ENCODE measurements at places on chromosomes 5 and 9.

DNA sequence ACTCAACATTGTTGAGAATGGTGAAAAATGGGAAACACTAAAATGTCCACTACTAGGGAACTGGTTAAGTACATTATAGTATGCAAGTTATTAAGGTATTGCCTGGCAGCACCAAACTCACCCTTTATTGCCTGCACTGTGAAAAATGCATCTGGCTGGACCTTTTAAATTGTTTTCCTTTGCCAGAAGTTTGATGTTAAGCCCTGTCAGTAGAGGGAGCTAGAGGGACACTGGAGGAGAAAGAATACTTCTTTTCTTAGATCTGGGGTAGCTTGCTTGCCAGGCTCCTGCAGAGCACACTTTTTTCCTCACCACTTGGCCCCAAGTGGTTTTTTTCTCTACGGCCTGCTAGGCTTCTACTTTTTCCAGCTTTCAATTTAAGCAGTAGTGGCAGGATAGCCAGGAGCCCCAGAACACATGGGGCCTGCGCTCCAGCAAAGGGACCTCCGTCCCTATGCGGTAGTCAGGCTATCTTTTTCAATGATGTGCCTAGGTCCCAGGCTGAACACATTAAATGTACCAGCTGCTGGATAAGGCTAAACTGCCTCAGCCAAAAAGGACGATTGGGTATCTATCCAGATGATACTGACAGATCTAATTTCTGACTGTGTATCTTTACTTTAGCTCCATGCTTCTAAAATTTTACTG lies 8.0 kb upstream of the HABP4 start:
- no peak for DNase-seq
- no peak overlapping the region for H3K4me3 ChIP-seq
- no peaks in the 10 kb centered on the region for H3K4me1 ChIP-seq
- no peaks in the 10 kb centered on the region for H3K36me3 ChIP-seq

DNA sequence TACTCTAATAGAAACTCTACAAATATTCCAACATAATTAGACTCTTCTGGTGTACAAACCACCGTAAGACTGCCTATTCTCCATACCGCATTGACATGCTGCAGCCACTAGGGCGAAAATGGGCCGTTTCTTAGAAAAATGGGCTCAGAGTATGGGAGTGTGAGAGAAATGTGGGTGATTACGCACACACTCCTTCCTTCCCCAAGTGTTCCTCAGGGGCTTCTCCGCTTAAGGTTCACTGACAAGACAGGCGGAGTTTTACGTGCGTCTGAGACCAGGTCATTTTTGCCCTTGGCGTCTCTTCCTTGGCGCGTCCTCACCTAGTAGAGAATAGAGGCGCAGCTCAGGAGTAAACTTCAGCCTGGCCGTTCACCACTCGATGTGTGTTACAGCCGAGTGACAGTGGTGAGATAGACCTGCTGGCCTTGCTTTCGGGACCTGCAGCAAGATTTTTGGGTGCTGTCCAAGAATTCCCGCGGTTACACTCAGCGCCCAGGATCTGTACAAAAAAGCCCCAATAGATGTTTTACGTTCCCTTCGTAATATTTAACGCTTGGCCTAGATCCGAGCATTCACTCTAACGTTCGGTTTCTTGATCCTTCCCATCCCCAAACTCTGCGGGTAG lies 1.8 kb upstream of the NTRK2 start:
- no peak overlapping the region for H3K27ac ChIP-seq
- peak overlapping the region; percentile 65 for H3K4me3 ChIP-seq
- peaks cover 74% of the 10 kb centered on the region for H3K27me3 ChIP-seq
- no peaks in the 10 kb centered on the region for H3K36me3 ChIP-seq
- peak; percentile 58 for DNase-seq
- H3K4me1 ChIP-seq: peaks cover 16% of the 10 kb centered on the region

DNA sequence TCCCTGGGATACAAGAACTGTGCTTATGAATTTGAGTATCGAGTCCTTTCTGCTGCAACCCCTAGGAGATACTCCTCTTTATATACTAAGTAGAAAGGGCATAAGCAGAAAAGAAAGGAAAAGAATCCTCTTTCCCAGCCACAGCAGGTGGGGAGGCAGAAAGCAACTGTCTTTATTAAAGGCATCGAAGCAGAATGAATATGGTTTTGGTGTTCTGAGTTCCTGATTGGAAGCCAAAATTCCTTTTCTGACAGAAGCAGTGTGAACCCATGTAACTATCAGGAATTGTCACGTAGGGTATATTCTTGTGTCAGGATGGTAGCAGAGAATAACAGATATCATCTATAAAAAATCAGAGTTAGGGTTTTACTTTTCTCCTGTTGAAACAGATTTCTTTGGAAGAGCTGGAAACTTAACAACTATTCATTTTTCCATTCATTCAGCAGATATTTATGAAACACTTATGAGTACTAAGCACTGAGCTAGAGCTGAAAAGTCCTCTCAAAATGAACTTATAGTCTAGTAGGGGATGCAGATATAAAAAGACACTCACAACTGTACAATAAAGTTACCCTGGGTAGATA lies 96.5 kb upstream of the LHFPL2 start:
- no peaks in the 10 kb centered on the region for H3K27me3 ChIP-seq
- no peaks in the 10 kb centered on the region for H3K36me3 ChIP-seq
- no peak for DNase-seq
- peaks cover 33% of the 10 kb centered on the region for H3K4me1 ChIP-seq

DNA sequence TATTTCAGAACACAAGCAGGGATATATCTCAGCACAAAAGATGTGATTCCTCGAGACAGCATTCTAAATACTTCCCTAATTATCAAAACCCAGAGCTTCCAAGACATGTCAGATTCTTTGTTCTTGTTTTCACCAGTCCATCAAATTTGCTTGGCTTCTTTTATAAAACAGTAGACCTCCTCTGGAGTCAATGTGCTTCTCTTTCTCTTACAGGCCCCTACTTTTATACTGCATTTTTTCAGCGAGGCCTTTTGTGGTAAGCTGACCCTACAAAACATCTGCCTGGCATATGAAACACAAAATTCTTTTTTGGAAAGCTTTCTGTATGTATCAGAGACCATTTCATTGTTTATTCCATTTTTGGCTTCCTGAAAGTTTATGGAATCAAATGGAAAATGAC lies 81.8 kb downstream of the ARSB start:
- H3K27ac ChIP-seq: no peak overlapping the region
- DNase-seq: no peak
- peaks cover 21% of the 10 kb centered on the region for H3K4me1 ChIP-seq
- no peaks in the 10 kb centered on the region for H3K27me3 ChIP-seq

DNA sequence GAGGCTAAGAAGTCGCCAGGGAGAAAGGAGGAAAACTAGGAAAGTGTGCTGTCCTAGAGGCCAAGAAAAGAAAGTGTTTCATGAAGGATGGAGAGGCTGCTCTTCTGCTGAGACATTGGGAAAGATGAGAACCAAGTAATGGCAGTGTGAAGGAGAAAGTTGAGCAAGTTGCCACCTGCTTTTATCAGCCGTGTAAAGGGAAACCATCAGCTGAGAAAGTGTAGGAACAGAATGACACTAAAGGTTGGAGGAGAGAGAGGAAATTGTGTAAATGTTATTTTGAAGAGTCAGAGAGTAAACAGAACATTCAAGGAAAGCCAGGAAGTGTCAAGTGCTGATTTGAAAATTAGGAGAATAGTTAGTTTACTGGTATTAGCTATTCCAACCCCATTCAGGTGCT lies 125.0 kb downstream of the CEMIP2 start:
- no peaks in the 10 kb centered on the region for H3K4me1 ChIP-seq
- DNase-seq: no peak
- no peaks in the 10 kb centered on the region for H3K27me3 ChIP-seq
- no peak overlapping the region for H3K4me3 ChIP-seq

- H3K27me3 ChIP-seq: no peaks in the 10 kb centered on the region
- H3K4me3 ChIP-seq: no peak overlapping the region
- no peak for DNase-seq
Measured at GRCh38 chr5:53091289-53091688, 18.3 kb downstream of the MOCS2 start.

- H3K27me3 ChIP-seq: no peaks in the 10 kb centered on the region
- H3K4me1 ChIP-seq: no peaks in the 10 kb centered on the region
- no peak overlapping the region for H3K4me3 ChIP-seq
- no peak for DNase-seq
Measured at GRCh38 chr5:59674763-59675162, 218.8 kb downstream of the PDE4D start.

- no peaks in the 10 kb centered on the region for H3K36me3 ChIP-seq
- no peak overlapping the region for H3K4me3 ChIP-seq
- no peaks in the 10 kb centered on the region for H3K4me1 ChIP-seq
- no peak for DNase-seq
Measured at GRCh38 chr5:132064140-132064539, 3.7 kb downstream of the IL3 start.

GRCh38 chr5:158573829-158574228 lies 525.9 kb downstream of the EBF1 start:
- no peak for DNase-seq
- H3K27ac ChIP-seq: no peak overlapping the region
- no peaks in the 10 kb centered on the region for H3K27me3 ChIP-seq
- no peak overlapping the region for H3K4me3 ChIP-seq
- peaks cover 12% of the 10 kb centered on the region for H3K4me1 ChIP-seq

DNA sequence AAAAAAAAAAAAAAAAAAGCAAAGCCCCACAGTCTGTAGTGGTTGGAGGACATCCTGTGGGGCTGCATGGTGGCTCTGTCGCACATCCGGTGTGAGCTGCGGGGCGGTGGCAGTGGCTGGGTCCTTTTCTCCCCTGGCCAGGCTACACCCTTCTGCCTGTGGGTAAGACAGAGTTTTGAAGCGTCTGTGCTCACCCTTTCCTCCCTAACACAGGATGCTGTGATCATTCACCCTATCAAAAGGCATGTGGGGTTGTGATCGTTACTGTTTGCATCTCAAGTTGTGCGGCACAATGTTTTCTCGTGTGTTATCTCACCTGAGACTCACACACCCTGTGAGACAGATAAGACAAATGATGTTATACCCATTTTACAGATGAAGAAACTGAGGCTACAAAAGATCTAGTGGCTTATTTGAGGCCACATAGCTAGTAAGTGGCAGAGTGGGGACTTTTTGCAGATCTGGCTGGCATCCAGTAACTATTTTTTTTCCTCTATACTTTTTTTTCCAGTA lies 17.5 kb downstream of the IRF1 start:
- no peaks in the 10 kb centered on the region for H3K4me1 ChIP-seq
- no peak for DNase-seq
- H3K27me3 ChIP-seq: no peaks in the 10 kb centered on the region
- no peak overlapping the region for H3K27ac ChIP-seq
- H3K4me3 ChIP-seq: no peak overlapping the region

DNA sequence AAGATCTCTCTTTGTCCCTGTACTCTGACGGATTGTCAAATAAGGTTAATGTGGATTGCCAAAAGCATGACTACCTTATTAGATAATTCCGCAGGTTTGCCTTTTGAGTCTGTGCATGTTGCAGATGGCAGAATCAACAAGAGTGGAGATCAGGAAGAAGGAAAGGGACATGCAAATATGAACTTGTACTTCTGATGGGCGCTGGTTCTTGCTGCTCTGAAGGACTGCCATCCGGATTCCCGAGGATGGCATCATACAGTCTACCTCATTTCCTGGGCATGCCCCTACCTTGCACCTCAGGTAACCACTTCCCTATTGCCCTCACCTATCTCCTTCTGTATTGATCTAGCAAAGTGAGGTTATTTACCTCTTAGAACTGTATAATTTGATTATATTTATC lies 504.2 kb downstream of the ACTL7B start:
- no peak overlapping the region for H3K4me3 ChIP-seq
- H3K27ac ChIP-seq: no peak overlapping the region
- no peak for DNase-seq
- no peaks in the 10 kb centered on the region for H3K27me3 ChIP-seq

DNA sequence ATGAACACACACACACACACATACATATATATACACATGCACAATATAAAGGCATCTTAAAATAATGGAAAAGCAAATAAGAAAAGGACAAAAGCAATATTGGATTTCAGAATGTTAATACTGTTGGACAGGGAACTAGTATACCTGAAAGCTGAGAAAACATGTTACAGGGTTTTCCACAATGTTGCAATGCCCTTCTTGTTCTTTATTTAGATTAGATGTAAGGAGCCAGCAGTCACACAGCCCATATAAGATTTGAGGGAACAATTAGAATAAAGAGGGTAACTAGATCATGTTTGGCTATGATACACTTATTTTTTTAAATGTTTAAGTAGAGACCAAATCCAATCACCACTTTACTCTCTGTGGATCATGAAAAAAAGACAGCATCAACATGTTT lies 61.7 kb downstream of the SH3TC2 start:
- no peaks in the 10 kb centered on the region for H3K27me3 ChIP-seq
- H3K4me3 ChIP-seq: no peak overlapping the region
- no peak for DNase-seq
- H3K4me1 ChIP-seq: peaks cover 4% of the 10 kb centered on the region

GRCh38 chr5:42779083-42779482 lies 22.5 kb downstream of the CCDC152 start:
- H3K4me3 ChIP-seq: no peak overlapping the region
- DNase-seq: no peak

DNA sequence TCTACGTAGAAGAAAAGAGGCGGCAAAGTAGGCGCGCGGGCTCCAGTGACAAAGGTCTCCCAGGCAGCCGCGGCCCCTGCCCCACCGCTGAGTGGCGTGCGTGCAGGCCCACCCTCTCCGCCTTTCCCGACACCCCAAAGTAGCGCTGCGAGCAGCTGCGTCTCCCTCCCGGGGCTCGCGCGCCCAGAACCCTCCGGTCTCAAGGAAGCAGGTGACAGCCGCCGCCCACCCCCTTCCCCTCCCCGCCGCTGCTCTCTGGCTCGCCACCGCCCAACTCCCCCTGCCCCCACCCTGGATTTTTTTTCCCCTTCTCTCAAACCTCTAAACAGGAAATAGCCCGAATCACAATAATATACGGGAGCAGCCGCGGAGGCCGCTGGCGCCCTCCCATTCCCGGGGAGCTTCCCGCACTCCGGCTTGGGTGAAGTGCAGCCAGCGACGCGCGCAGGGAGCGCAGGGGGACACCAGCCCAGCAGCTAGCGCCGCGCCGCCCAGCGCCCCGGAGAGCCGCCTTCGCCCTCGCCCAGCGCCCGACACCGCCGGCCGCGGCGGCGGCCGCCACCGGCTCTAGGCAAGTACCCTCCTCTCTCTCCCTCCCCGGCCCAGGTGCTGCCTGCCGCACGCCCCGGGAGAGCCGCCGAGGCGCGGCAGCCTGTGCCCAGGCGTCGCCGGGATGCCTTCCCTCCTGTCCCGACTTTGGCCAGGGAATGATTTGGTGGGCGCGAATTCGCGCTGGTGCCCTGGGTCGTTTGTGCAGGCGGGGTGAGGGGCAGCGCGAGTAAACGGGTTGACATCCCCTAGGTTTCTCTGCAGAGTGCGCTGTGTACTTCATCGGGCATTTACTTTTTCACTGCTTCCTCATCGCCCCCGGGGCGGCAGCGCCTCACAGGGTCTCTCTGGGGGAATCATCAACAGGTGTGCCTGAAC lies 52.7 kb upstream of the TJP2 start:
- H3K27ac ChIP-seq: peak overlapping the region; percentile 83
- H3K36me3 ChIP-seq: no peaks in the 10 kb centered on the region
- H3K27me3 ChIP-seq: peaks cover 18% of the 10 kb centered on the region
- H3K4me3 ChIP-seq: peak overlapping the region; percentile 63

GRCh38 chr5:168525856-168526255 lies 3.2 kb upstream of the FBLL1 start:
- no peak for DNase-seq
- H3K4me1 ChIP-seq: peaks cover 4% of the 10 kb centered on the region
- peaks cover 28% of the 10 kb centered on the region for H3K27me3 ChIP-seq
- no peaks in the 10 kb centered on the region for H3K36me3 ChIP-seq
